Fibroblast of villous mesenchyme (primary cell): ENCODE measurements at places on chromosomes 16 and 17. TPM values are rescaled to one million over a fixed set of nuclear protein-coding genes. Genes with fewer than 3 reads are reported as not detected.

Gene CACNG1
- total RNA-seq = not detected in 2 replicates

Gene RHBDL3
- total RNA-seq = under 0.01 TPM in 1 of 2 replicates, not detected in the other

Gene MPV17L
- total RNA-seq = 0.64 and 1.3 TPM in 2 replicates

Gene CHST6
- total RNA-seq = under 0.01 TPM in 2 replicates

Gene USP22
- 258 and 297 TPM in 2 replicates for total RNA-seq

Gene TPSD1
- total RNA-seq = not detected in 2 replicates

Gene HOXB7
- total RNA-seq = 1.7 and 2.6 TPM in 2 replicates

Gene C16orf87
- 10.0 and 14.7 TPM in 2 replicates for total RNA-seq

Gene RABEP2
- total RNA-seq = 29.4 and 35.4 TPM in 2 replicates

Gene KRTAP4-5
- total RNA-seq = not detected in 2 replicates

Gene TBX6
- 0.32 and 0.43 TPM in 2 replicates for total RNA-seq

Gene KRT24
- not detected in 2 replicates for total RNA-seq

Gene ESRP2
- total RNA-seq = under 0.01 and 0.86 TPM in 2 replicates
